ENCODE measurements at places on chromosomes 12 and 14. TPM values are rescaled to one million over a fixed set of nuclear protein-coding genes. Genes with fewer than 3 reads are reported as not detected.

The PTHLH gene
- total RNA-seq = 4.1 TPM

The PLBD1 gene
- 1.0 TPM for total RNA-seq

The CCDC85C gene
- 12.4 TPM for total RNA-seq

The RNF212B gene
- total RNA-seq = not detected
